HuH-7.5 (cell line): ENCODE measurements at places on chromosomes 12 and 14.

DNA sequence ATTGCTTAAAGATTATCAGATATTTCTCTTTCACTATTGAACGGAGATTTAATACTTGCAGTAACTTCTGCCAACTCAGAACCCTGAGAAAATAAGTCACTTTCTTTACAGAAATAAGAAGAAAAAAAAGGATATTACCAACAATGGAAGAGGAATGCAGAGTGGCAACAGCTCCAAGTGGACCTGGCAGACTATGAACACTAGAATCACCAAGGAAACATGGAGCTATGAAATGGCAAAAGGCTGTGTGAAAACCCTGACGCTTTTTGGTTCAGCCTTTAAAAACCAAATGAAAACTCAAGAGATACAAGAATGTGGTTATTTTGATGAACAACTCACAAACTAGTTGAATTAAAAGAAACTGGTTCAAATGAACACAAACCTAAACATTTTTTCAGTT is 17.7 kb downstream of the DTD2 start:
- DNase-seq: no peak

- DNase-seq: no peak
These were observed 16.8 kb downstream of the GALNT6 start for GRCh38 chr12:51374361-51374760.

DNA sequence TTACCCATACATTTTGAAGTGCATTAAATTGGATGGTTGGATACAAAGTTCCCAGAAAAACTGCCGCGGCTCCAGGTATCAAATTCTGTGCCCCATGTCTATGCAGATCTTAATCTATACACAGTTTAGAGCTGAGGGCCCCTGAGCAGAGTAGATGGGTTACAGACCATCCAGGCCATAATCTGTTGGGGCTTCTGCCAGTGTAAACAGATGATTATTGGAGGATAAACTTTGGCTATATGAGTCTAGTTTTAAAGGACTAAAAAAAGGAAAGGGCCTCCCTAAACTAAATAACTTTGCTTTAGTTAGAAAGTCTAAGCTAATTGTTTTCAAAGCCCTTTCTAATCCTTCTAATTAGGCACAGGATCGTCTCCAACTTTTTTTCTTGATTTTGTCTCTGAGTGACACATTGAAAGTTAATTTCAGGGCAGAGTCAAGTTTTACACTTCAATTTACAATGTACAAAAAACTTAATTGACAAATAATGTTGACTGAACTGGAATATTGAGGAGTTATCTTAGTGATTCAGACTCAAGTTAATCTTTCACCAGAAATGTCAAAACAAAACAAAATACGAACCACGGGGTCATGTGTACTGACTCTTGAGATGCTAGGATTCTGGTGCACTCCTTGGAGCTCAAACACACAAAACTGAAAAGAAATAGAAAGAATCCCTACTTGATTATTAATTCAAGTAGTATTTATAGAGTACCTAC is 133.9 kb upstream of the SCAF11 start:
- DNase-seq: no peak

- DNase-seq: no peak
These were observed 7.0 kb downstream of the HNRNPA1 start for GRCh38 chr12:54287261-54288157.

DNA sequence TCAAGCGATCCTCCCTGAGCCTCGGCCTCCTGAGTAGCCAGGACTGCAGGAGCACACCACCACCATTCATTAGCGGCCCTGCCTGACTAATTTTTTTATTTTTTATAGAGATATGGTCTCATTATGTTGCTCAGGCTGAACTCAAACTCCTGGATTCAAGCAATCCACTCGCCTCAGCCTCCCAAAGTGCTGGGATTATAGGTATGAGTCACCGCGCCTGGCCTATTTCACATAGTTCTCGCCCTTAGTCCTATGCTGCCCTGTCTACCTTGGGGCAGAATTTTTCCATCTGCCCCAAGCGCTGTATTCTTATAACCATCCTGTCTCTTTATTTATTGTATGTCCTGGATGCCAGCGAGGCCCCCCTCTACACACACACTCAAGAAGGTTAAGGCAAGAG is 50.9 kb upstream of the BCL2L14 start:
- no peak for DNase-seq

DNA sequence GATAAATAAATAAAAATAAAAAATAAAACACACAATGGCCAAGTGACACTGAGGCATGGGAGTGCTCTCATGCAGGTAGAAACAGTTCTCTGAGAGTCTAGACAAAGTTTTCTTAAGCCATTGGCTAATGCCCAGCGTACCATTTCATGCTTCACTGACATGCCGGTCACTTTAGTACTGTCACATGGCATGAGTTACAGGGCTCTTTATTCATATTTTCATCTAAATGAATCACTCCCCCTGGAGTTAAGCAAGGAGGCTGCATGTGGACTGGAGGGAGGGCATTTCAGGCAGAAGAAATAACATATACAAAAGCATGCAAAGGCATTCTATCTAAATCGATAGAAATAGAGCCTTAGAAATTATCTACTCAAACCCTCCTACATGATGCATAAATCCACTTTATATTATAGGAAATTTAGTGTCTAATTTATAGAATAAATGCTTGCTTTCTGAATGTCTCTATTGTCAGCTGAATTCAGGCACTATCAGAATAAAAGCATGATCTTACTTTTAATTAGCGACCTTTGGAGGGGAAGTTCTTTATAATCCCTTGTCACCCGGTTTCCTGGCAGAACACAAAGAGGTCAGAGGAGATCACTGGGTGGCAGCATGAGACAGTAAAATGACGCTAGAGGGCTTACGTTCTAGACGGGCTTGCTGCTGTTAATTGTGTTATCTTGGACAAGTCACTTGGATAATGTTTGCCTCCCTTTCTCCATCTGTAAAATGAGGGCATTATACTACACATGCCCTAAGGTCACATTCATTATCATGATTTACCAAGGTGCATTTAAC is 17.5 kb downstream of the DYRK4 start:
- DNase-seq: peak; percentile 19

- no peak for DNase-seq
These were observed 104.0 kb upstream of the EIF5 start for GRCh38 chr14:103230021-103230420.

DNA sequence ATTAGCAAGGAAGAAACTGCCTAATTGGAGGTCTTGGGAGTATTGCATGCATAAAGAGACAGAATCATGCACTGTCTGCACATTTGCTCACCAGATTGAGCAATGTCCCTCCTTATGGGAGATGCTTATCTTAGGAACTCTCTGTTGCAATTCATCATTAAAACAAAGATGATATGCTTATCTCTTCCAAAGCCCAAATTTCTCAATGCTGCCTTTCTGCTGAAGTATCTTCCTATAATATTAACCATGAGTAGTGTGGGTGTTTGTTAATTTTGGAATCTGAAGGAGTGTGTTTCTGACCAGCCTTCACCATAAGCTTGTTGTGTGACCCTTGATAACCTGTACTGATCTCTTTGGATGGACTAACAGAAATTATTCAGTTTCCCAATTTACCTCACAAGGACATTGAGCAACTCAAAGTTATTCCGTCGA is 1257.6 kb upstream of the FLRT2 start:
- no peak for DNase-seq

DNA sequence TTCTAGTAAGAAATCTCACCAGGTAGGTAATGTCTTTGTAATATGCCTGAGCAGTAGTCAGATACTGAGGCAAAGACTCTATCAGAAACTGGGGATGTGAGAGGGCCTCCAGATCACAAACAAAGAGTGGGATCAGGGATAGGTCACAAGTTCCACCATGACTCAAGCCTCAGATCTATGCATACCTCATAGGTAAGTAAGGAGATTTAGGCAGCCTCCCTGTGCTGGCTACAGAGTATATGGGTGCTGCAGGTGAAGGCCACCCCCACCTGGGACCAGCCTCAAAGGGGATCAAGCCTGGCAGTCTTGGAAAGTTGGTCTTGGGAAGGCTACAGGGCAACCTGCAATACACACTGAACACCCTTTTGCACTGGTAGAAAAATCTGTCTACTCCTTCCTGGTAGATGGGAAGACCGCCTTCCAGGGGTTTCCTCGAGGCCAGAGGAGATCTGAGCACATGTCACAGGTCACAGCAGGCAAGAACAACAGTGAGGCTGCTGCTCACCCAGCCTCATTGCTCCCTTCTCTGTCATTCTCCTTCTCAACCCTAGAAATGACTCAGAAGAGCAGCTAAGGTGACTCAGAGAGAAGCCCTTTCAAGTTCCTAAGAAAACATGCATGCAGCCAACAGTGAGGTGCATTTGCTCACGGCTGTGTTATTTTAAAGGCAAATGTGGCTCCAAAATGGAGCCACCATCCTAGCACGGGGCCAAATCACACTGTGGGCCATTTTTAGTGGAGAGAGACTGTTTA is 143.4 kb upstream of the CDKN3 start:
- no peak for DNase-seq

GRCh38 chr12:107547389-107547788 is 138.2 kb upstream of the PWP1 start:
- DNase-seq: no peak

DNA sequence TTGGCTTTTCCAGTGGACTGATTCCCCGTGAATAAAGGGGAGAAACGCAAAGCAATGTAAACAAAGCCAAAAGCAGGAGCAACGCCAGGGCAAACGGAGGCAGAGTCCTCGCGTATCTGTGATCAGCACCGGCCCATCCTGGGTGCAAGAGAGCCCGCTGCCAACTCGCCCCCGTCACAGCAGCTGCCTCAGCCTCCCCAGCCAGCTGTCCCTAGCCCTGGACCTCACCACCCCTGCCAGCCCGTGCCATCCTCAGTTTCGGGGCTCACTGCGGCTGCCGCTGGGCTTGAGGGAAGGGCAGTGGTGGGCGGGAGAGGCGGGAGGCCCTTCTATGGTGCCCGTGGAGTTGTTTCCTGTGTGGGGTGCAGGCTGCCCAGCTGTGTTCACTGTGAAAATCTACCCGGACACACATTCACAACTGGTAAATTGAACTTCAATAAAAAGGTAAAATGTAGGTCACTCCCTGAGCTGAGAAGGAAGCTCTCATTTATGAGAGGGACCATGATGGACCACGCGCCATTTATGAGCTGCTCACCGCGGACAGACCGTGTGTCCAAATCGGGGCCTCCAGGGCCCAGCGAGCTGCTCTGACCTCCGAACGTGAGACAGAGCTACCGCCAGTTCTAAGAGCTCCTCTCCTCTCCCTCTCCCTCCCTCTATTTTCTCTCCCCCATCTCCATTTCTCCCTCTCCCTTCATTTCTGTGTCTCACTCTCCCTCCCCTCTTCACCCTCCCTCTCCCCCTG is 330.5 kb upstream of the SFSWAP start:
- DNase-seq: no peak

DNA sequence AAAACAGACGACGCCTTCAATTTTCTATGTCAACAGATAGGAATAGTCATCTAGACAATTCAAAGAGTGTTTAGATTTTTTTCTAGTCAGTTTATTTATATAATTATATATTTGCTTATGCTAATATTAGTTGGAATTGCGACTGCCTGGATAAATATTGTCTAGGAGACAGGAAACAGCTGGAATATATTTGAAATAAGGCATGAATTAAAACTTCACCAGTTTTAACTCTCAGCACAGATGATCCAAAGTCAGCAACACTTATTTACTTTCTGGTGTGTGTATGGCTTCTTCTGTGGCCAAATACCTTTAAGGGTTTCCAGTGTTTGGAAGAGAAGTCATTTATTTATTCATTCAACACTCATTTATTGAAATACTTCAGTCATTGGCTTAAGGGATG is 1215.4 kb upstream of the USP15 start:
- DNase-seq: no peak

DNA sequence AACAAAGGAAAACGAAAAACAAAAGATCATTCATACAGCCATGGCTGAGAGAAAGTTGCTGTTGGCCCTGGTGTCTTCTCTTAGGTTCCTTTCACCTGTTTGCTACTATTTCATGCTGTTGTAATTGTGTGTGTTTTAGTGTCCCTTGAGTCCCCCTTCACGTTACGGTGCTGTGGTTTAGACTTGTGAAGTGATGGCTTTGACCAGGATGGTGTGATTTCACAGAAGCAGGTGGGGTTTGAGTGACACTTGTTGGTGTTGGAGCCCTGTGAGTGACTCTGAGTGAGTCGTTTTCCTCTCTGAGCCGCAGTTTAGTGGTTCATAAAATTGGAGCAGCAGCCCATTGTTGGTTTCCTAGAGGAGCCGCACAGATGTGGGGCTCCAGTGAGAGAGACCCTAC is 635.4 kb downstream of the VRK1 start:
- no peak for DNase-seq

DNA sequence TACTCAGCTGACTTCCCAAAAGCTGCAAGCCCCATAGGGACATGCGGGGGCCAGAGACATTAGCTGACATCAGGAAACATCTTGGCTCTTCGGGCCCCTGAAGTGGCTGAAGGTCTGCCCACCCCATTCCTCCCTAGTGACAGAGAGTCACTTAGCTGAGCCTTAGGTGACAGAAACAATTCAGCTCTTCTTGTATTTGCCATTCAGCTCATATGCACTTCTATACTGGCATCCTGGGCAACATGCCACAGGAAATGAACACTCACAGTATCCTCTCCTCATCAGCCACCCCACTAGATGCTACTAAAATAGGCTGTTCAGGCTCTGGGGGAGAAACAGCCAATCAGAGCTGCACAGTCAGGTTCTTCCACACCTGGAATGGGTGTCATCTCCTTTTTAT is 3.4 kb downstream of the DCTN2 start:
- no peak for DNase-seq

- DNase-seq: no peak
These were observed 22.6 kb upstream of the DRAM1 start for GRCh38 chr12:101854747-101855146.

- peak; percentile 34 for DNase-seq
These were observed 33.5 kb downstream of the C12orf50 start for GRCh38 chr12:87995581-87996178.

DNA sequence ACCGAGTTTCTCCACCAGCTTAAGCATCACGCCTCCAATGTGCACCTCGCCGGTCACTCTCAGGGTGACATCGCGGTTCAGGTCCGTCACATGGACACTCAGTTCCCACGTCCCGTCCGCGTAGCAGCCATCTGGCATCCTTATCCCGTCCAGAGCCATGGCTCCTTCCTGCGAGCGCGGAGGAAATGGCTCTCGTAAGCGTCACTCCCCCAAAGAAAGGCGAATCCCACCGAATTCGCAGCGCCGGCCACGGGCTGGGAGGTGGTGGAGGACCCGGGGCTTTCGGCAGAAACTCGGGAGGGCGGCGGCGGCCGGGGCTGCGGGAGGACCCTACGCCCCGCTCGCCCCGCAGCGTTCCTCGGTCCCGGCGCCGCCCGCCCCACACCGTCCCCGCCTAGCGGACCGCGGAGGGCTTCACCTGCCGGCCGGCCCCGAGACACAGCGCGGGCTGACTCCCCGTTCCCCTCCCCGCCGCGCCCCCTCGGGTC is 396 bp downstream of the FERMT2 start:
- peak; percentile 36 for DNase-seq

DNA sequence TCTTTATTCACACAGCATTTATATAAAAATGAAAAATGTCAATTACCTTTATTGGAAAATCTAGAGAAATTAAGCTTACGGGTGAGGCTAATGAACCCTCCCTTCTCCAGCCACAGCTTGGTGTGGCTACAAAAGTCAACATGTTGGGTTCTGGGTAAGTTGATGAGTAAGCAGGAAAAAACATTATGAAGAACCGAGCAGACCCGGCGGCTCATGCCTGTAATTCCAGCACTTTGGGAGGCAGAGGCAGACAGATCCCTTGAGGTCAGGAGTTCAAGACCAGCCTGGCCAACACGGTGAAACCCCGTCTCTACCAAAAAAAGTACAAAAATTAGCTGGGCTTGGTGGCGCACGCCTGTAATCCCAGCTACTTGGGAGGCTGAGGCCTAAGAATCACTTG is 10.9 kb downstream of the NAA25 start:
- no peak for DNase-seq
